ENCODE measurements at places on chromosomes 1 and 21.

GRCh38 chr1:211538287-211538686 is 40.7 kb downstream of the SLC30A1 start:
- no peak for DNase-seq

DNA sequence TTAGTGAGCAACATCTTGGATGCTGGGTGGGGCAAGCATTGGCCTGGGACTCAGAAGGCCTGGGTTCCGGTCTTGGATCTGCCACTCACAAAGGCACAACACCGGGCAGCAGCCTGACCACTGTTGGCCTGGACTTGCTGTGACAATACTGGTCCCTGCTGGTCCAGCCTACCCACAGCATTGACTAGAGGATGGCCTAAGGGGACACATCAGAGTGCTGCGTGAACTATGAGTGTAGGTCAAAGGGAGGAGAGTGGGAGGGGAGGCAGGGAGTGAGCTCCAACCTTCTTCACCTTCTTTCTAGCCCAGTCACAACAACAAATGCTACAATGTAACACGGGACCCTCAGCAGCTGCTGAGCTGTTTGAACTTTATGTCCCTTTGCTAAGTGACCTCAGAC is 31.1 kb downstream of the TMEM50A start:
- no peak for DNase-seq

GRCh38 chr1:25430967-25431881 is 527 bp downstream of the MACO1 start:
- no peak for DNase-seq

GRCh38 chr1:247077213-247077612 is 1.4 kb downstream of the ZNF670 start:
- peak; percentile 18 for DNase-seq
